ENCODE measurements at places on chromosomes 12 and 14. TPM values are rescaled to one million over a fixed set of nuclear protein-coding genes. Genes with fewer than 3 reads are reported as not detected.

DNA sequence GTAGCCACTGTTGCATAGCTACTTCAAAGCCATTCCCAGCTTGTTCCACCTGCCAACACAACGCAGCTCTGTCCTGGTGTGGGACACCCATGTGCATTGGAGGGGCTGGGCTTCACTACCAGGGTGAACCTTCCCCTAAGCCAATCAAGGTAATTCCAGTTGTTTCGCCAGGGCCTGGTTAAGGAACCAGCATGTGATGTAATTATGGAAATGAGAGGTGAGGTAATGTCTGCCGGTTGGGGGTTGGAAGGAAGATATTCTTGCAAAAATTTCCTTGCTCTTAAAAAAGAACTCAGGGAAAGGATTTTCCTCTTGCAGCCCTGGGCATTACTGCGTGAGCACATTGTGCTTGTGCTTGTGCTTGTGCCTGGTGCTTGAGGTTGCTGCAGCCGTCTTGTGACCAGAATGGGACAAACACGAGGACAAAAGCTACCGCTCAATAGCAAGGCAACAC is 14.9 kb downstream of the TUBA1C start:
- no peak for DNase-seq

DNA sequence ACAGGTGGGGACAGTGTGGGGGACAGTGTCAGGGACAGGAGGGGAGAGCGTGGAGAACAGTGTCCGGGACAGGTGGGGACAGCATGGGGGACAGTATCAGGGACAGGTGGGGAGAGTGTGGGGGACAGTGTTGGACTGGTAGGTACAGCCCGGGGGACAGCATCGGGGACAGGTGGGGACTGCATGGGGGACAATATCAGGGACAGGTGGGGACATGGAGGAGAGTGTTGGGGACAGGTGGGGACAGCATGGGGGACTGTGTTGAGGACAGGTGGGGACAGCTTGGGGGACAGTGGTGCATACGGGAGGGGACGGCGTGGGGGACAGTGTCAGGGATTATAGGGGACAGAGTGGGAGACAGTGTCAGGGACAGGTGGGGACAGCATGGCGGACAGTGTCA is 212.3 kb downstream of the TMEM121 start:
- DNase-seq = peak; percentile 38

DNA sequence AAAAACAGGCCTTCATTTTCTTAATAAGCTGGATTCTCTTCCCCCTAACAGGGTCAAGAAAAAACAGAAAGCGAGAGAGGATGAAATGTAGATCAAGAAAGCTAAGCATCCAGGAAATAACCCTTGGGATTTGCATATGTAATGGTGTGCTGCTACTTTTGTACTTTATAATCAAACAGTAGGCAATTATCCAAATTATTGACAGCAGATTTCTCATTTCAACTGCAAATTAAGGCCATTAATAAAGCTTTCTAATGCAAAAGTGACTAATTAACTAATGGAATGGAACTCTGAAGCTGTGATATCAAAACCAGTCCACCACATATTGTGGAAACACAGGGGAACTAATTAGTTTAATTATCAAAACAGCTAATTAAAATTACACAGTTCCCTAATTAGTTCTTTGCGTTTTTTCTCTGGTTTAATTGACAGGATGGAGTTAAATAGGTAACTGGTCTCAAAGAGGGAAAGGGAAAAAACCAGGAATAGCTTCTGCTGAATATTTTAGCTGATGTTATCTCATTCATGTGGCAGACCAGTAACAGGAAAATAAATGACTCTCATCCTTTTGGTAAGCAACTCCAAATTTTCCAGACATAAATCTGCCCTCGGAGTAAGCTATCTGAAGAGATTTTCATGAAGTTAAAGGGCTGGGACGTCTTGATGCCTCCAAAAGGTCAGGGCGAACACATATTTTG is 182.7 kb upstream of the LMO3 start:
- no peak for DNase-seq

DNA sequence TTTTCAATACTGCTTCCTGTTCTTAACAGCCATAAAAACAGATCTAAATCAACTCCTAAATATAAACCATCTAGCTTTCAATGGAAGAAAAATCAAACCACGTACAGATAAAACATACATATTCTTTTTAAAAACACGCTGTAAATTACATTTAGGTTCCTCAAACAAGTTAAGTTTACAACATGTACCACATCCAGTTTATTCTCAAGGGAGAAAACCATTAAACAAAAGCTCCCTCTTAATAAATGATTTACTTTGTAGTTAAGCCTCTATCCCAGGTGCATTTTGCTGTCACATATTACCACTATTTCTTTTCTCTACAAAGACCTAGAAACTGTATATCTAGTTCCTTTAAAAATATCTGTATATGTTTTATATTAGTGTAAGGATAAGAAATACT is 3.1 kb downstream of the NUMB start:
- DNase-seq = no peak

DNA sequence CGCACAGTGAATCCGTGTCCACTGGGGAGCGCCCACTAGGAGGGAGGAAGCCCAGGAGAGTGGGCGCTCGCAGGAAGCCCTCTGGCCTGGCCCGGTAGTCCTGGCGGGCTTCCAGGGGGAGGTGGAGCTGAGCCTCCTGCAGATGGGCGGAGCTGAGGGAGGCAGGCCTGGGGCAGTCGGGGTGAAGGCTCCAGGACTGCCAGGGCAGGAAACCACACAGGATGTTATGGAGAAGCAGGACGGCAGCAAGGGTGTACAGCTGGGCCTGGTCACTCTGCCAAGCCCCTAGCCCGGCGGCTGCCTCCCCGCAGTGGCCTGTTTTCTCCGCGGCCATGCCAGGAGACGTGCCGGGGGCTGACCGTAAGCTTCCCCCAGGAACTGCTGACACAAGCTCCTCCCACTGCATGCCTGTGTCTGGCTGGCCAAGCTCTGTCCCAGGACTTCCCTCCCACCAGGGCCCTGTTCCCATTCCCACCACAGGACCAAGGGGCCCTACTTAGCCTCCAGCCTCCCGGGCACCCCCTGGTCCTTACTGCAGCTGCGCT is 143.4 kb upstream of the C14orf180 start:
- DNase-seq = peak; percentile 95

DNA sequence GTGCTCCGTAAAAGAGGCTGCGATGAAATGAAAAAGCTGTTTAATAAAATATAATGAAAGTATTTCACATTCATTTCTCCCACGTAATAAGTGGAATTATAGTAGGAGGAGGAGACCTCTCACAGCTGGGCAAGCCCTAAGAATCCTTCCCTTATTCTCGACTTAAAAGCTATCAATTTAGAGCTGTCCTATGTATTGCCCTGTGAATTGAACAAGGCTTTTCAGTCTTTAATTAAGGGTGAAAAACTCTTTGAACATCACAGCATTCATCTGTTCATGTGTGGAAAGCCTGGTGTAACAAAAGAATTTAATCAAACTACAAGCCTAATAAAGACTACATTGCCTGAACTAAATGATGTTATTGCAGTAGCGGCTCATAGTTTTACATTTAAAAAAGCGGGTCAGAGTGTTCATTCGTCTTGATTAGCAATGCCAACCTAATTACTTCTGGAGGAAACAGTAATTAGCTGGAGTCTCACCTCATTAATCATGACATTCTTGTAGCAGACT is 142.0 kb downstream of the ETNK1 start:
- no peak for DNase-seq

DNA sequence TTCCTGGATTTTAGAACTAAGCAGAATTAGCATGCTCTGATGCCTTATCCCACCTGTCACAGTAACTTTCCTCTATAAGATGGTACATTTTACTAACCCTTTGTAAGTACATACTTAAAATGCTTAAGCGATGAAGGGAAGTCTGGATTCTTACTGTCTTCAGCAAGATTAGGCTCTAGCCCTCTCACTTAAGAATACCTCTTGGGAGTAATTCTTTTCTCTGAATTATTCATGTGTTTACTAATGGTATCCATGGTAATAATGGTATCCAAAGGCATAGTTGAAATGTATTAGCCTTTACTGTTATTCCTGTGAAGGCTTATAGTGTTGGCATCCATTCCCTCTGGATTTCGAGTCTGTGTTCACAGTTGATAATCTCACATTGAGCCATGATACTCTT is 176.9 kb downstream of the MON2 start:
- DNase-seq = no peak

GRCh38 chr12:14314801-14315200 is 50.7 kb upstream of the ATF7IP start:
- DNase-seq = no peak

DNA sequence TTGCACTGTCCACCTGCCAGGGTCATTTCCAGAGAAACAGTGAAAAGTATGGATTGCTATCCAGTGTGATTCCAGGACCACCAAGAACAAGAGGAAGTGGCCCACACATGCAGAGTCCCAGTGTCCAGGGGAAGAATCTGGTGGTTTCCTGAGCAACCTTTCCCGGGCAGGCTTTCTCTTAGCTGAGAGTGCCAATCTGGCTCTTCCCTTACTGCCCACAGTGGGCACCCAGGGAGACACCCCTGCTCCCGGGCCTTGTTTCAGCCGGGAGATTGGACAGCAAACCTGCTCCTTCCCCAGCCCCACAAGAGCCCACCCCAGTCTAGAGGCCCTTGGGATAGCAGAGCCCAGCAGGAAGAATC is 62.1 kb downstream of the VWF start:
- DNase-seq = peak; percentile 58

GRCh38 chr14:102796661-102797190 is 19.5 kb downstream of the TRAF3 start:
- DNase-seq = no peak

DNA sequence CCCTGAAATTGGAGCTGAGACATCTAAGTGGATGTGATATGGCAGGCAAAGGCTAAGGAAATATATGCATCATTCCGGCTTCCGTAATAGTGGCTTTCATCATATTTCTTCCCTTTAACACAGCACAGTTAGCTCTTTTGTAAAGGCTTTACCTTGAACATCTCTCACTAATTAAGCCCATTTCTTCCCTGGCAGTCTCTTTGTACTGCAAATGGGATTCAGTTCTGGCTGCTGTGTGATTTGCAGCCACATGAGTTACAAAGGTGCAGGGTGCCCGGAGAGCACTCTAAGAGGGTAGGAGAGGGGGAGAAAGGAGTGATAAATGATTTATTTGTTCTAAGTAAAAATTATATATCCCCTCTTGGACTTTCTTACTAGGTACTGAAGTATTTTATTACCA is 232.1 kb upstream of the CCDC196 start:
- DNase-seq = no peak

DNA sequence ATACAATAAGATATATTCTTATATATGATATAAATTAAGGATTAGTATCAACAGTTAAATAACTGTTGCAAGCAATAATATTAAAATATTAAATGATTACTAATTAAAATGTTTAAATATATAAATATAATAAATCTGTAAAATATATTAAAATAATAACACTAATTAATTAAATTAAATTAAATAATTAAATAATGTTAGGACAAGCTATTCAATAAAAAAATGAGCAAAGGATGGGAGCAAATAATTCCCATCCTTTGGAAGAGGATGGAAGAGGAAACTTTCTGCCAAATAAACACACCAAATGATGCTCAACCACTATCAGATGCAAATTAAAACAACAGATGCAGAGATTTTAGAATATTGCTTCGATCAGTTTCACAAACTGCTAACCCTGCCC is 39.4 kb upstream of the BMP4 start:
- no peak for DNase-seq

DNA sequence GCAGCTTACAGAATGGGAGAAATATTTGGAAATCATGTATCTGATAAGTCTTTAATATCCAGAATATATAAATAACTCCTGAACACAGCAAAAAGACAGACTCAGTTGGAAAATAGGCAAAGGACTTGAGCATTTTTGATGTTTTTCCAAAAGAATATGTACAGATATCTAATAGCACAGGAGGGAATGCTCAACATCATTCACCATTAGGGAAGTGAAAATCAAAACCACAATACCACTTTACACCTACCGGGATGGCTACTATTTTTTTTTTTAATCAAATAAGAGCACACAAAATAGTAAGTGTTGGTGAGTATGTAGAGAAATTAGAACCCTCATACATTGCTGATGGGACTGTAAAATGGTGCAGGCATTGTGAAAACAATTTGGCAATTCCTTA is 75.6 kb downstream of the ANO6 start:
- no peak for DNase-seq

DNA sequence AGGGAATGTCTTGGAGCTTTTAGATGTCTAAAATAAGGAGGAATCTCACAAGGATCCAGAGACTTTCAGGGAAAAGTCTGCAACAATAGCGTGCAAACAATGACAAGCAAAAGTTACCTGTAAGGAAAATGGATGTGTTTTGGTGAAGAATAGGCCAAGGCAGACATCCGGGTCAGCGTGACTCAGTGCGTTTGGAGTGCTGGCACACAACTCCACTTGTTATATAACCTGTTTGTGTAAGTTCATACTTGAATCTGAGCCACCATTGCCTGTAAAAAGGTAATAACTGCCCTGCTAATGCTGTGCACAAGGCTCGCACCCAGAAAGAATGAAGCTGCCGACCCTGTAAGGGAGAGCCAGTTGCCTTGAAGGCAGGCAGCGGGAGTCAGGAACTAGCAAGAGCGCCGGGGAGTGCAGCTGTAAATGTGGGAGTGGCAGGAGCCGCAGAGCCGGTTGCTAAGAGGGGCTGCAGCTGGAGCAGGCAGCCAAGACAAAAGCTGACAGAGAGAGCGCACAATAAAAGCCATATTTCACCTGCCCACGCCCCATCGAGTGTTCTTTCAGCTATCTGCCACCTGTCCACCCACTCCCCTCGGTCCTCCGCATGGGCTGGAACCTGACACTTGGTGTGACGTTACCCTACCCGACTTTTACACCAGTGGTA is 638.5 kb upstream of the MIS18BP1 start:
- DNase-seq = no peak

DNA sequence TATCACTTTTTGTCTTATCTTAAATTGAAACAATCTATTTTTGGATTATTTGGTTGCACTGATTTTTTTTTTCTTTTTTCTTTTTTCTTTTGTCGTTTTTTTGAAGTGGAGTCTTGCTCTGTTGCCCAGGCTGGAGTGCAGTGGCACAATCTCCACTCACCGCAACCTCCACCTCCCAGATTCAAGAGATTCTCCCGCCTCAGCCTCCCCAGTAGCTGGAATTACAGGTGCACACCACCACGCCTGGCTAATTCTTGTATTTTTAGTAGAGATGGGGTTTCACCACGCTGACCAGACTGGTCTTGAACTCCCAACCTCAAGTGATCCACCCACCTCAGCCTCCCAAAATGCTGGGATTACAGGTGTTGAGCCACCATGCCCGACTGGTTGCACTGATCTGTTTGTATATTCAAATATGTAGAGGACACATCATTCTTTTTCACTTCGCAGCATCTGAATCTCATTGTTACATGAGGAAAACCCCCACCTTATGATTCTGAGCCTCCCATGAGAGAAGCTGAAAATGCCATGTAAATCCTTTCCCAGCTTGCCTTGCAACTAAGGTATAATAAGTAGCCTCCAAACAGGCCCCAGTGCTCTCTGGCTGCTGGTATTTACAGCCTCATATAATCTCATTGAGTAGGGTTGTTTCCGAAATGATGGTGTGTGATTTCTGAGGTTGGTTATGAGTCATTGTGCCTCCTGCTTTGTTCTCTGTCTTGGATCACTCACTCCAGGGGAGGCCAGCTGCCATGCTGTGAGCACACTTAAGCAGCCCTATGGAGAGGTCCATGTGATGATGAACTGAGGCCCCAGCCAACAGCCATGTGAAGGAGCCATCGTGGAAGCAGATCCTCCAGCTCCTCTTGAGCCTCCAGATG is 5.2 kb upstream of the HSP90B1 start:
- peak; percentile 72 for DNase-seq

Gene FGD4
- total RNA-seq = 11.9 TPM

Gene MORN3
- 1.4 TPM for total RNA-seq

Gene ATP5F1B
- total RNA-seq = 308 TPM

Gene SIX1
- total RNA-seq = 21.5 TPM

Gene TPPP2
- not detected for total RNA-seq

Gene HOXC9
- total RNA-seq = 11.6 TPM

Gene TROAP
- 2.5 TPM for total RNA-seq

Gene PLEKHG7
- not detected for total RNA-seq

Data from osteoblast (primary cell).